ENCODE measurements at places on chromosomes 5 and 9.

GRCh38 chr9:93190656-93191353 is 6.9 kb downstream of the WNK2 start:
- no peak for DNase-seq

DNA sequence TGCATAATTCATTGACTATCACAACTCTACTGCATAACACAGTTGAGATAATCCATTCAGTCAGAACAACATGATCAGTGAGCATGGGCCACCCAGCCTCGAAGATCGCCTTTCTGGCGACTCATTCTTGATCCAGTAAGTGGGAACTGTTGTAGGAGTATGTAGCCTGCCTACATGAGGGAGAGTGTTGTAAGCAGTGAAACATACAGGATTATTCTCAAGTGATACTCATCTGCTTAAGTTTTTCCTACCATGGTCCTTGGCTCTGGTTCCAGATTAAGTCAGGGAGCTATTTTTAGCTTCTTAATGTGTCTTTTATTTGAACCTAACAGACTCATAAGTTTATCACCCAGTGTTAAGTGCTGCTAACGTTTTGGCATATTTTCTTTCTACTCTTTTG is 44.0 kb downstream of the TNPO1 start:
- no peak for DNase-seq

GRCh38 chr9:137431416-137431931 is 8.3 kb downstream of the NOXA1 start:
- DNase-seq: no peak

GRCh38 chr5:132099076-132099748 is 25.6 kb downstream of the CSF2 start:
- no peak for DNase-seq

GRCh38 chr5:177336112-177336511 is 15.4 kb downstream of the LMAN2 start:
- DNase-seq: no peak

GRCh38 chr5:9554122-9554521 is 8.2 kb upstream of the SEMA5A start:
- no peak for DNase-seq

- DNase-seq: no peak
Measured at GRCh38 chr9:76820431-76820830, 56.2 kb downstream of the PCA3 start.

DNA sequence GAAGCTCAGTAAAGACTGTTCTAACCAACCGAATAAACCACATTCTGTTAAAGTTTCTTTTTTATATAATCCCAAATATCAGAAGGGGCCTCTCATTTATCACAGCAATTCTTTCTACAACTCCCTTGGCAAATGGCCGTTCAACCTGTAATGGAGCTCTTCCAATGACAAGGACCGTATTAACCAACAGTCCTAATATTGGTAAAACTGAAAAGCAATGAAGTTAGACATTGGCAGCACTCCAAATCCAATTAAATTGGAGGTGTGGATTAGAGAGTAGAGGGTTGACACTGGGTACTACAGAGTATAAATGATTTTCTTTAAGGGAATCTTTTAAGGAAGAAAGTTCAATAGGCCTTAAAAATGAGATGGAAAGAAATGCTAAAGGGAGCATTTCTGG is 842 bp downstream of the TMED7 start:
- DNase-seq: no peak

GRCh38 chr9:108547411-108548135 is 308.2 kb downstream of the ACTL7B start:
- no peak for DNase-seq

- no peak for DNase-seq
Measured at GRCh38 chr9:83441390-83441789, 96.8 kb downstream of the FRMD3 start.

GRCh38 chr5:150758203-150758530 is 650 bp downstream of the DCTN4 start:
- no peak for DNase-seq

- no peak for DNase-seq
Measured at GRCh38 chr5:77210964-77211690, 647 bp downstream of the PDE8B start.

- no peak for DNase-seq
Measured at GRCh38 chr5:26578002-26578401, 460.4 kb downstream of the CDH9 start.

- DNase-seq: peak; percentile 35
Measured at GRCh38 chr5:148374690-148375360, 8.9 kb upstream of the FBXO38 start.

DNA sequence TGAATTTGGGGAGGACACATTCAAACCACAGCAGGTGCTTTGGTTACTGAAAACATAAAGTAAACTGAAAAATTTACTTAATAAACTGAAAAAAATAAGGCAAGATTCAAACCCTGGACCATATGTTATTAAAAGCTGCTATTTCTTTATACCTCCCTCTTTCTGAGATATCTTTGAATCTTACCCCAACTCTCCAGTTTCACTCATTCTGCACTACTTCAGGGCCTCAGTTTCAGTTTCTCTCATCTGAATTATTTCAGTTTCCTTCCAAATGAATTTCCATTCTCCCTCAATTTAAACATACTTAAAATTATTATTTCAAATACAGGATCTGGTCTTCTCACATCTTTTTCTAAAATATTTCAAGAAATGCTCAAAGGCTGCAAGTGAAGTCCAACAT is 4.9 kb upstream of the OXCT1 start:
- DNase-seq: no peak

DNA sequence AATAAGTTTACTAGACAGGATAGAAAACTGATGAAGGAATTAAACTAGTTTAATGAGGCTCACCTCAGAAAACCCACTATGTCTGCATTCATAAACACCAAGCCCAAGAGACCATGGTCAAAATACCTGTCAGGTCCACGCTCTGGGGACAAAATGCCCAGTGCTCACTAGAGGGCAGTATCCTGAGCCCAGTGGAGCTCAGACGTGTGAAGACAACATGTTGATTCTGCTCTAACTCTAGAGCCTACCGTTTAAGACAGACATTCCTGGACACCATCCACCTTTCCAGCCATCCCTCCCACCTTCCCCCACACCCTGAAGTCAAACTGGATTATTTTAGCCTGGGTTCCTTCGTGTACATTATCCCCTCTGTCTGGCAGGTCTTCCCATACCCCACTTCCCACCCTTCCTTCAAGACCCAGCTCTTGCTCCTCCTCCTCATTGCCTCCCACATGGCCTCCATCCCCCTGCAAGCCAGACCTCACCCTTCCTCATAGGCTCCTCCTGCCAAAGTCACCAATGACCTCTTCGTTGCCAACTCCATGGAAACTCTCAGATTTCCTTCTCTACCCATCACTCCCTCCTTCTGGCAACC is 142.3 kb upstream of the FSTL4 start:
- peak; percentile 3 for DNase-seq

- DNase-seq: no peak
Measured at GRCh38 chr5:165029099-165029870, 1523.9 kb downstream of the MAT2B start.
